ENCODE measurements at places on chromosomes 5 and 9.
A peak's percentile ranks its signal among the peaks of the same experiment; 100 is the strongest.

GRCh38 chr9:113650207-113651131, 186.9 kb downstream of the RGS3 start:
- DNase-seq, result peak; percentile 69

DNA sequence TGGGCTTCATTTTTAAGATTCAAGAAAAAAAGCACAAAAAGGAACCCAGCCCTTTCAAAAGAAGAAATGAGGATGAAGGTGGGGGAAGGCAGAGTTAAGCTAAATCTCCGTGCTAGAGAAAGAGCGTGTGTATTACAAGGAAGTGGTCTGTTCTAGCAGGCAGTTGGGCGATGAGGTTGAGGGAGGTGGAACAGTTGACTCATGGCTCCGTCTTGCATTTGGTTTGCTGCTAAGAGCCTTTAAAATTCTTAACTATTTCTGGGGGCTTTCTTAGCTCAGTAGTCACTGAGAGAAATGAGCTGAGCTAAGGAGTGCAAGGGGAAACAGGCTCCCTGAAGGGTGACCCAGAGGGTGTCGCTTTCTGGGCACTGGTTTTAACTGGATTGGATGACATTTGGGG, 117.4 kb downstream of the GCNT1 start:
- no peak for DNase-seq

DNA sequence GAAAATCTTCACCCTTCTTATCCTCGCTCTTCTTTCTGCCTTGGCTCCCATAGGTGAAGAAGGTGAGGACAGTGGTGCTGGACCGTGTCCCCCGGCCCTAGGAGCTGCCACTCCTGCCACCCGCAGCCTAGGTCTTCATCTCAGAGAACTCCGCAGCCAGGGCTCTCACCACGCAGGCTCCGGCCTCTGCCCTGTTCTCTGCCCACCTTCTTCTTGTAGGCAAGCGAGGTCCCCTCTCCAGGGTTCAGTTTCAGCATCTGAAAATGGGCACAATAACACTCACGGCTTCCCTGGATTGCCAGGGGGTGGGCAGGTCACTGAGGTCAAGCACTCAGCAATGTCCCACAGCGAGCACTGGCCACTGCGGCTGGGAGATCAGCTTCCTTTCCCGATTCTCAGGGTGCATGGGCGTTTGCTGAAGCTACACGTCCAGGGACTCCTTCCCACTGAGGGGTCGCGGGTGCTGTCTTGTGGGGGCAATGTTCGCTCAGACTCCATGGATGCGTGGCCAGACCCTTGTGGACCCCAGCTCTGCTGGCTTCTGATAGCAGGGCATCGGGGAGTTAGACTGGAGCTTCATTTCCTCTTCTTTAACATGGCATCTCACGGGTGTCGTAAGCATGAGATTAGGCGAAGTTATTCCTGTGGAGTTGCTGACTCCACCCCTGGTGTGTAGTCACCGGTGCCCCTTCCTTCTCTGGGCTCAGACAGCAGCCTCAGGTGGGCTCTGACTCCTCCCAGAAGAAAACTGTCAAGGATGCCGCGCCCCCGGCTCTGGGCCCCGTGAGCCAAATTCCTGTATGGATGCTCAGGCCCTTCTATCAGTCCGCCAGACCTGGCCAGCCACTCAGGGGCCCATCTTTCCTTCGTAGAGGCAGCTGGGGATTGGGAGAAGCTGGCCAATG, 145.1 kb upstream of the IRX2 start:
- no peak for DNase-seq

DNA sequence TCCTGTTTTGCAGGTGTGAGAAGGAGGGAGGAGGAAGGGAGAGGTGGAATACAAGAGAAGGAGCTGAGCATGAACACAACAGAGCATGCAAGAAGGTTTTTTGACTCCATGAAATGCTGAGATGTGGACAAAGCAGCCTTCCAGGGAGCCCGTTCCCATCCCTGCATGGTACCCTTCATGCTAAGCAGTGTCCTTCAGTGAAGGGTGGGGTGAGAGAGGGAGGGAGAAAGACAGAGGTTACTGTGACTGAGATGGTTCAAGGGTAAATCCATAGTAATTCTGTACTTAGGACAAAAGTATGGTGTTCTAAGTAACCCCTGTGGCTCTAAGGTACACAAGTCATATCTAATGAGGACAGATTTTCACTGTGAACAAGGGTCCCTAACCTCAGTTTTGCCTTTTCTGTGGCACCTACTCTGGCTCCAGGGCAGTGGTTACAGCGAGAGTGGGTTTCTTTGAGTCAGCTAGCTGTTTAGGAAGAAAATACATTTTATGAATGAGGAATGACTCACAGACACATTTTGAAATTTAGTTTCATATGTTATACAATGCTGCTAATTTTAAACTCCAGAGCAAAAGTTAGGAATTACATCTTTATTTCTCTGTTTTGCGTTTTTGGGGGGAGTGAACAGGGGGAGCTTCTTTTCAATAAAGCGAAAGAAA, 184.9 kb upstream of the SLC12A2 start:
- no peak for DNase-seq

GRCh38 chr5:178234750-178235587, 2.4 kb upstream of the PHYKPL start:
- peak; percentile 95 for DNase-seq

DNA sequence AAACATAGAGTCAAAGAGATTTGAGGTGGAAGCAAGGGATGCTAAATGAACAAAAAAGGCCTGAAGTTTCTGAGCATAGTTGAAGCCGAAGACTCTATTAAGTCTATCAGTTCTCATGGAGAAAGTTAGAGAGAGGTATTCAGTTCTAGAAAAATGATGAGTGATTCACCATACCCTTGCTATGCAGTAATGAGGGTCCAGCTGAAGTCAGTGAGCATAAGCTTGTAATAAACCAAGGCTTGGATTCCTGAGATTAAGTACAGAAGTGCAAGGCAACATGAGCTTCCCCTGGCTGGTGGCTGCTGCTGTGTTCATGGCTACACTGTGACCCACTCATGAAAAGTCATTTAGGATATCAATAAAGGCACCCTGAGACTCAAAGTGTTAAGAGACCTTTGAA, 129.7 kb upstream of the MTAP start:
- DNase-seq, result no peak

- DNase-seq, result no peak
Observed at GRCh38 chr5:127431977-127432585, 85.4 kb upstream of the PRRC1 start.

Data from HuH-7 (cell line).